ENCODE measurements at places on chromosomes 2 and 18.

DNA sequence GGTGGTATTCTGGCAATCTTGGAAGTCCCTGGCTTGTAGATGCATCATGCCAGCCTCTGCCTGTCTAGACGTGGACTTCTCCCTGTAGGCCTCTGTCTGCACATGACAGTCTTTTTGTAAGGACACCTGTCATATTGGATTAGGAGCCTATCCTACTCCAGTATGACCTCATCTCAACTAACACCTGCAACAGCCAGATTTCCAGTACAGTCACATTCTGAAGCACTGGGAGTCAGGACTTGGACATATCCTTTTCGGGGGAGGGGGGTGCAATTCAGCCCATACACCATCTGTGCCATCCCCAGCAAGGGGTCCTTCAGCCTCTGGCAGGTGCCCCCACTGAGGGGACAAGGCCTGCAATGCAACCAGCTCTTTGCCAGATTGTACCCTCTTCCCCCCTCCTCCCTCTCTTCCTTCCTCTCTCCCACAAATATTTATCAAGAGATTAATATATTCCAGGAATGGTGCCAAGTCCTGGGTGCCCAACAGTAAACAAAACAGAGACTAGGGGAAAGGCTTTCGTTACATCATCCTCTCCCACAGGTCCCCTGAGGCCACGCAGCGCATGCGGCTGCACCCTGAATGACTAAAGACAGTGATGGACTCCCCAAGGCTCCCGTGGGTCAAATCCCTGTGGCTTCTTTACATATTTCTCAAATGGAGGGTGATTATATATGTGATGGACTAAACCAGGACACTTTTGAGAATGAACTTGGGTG lies 20.5 kb upstream of the MYCN start:
- no peak for DNase-seq

DNA sequence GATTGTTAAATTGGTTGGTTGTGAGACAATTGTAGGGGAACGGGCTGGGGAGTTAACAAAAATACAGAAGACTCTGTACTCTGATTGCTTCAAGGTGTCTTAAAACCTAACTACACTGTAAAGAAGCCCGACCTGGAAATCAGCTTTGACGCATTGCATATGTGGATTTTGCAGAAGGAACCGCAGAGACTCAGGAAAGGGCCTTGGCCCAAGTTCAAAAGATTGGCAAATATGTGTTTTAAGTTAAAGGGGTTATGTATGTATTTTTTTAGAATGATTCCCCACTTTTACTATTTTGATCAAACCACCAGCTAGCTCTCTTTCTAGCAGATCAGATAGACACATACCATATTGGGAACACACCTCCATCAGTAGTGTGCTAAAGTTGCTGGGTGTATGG lies 18.0 kb upstream of the EDAR start:
- no peak for DNase-seq

DNA sequence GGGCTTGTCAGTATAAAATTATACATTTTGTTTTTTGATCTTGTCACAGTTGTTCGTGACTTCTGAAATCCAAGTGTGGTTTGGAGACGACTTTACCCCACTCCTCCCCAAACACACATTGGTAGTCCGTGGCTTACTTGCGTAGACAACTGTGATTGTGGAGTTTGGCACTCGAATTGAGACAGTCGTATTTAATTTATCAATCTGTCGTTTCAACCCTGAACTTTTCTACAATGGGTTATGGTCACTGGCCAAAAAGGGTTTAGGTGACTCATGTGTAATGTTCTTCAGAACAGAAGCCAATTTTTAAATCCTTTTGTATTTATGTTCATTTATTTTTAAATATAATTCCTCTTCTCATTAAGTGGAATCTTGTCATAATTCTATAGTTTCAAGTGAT lies 129.9 kb downstream of the SPTBN1 start:
- DNase-seq = no peak

DNA sequence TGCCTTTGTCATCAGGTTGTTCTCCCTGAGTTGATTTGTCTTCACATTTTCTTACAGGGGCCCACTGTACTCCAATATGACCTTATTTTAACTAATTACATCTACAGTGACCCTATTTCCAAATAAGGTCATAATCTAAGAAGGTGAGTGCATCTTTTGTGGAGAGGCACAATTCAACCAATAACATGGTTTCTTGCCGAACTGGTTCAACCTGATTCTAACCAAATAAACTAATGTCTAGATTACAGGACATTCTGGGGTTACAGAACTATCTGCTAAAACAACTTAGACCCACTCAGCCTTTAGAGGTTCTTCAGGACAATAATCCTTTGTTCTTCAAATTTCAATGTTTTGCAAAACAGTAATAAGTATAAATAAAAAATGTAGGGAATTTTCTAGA lies 496.5 kb upstream of the SOX11 start:
- DNase-seq = no peak

GRCh38 chr18:33946336-33946735 lies 278.4 kb downstream of the NOL4 start:
- DNase-seq = no peak

DNA sequence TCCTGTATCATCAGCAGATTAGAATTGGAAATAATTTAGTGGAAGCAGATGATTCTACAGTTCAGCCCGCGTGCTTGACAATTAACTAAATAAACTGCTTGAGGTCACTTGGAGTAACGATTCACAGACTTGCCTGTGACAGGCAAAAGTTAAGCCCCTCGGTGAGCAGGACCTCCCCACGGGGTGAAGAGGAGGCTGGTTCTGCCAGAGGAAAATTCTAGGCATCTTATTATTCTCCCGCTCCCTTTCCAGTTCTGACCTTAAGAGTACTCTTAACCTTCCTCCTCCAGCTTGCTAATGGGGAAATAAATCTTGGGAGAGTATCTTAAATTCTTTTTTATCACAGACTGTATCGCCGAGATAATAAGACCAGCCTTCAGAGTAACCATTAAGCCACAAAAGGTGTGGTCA lies 169.7 kb upstream of the SMAD2 start:
- no peak for DNase-seq

GRCh38 chr2:240392948-240393830 lies 42.3 kb upstream of the GPC1 start:
- no peak for DNase-seq

DNA sequence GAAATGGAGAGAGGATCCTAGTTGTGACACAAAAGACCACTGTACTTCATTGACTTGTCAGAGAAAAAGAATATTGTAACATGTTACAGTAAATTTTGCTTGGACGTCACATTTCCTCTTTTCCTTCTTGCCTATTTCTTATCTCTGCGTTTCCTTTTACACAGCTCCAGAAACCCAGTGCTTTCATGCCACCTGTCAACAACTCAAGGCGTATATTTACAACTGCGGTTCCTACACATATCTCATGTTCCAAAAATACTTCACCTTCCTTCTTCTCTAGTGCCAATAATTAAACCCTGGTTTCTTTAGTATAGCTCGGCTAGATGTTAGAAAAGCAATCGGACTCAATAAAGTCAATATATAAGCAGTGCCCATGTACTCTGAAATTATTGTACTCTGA lies 911.5 kb upstream of the FSHR start:
- no peak for DNase-seq

- no peak for DNase-seq
Measured at GRCh38 chr2:229300790-229301189, 29.7 kb upstream of the PID1 start.

DNA sequence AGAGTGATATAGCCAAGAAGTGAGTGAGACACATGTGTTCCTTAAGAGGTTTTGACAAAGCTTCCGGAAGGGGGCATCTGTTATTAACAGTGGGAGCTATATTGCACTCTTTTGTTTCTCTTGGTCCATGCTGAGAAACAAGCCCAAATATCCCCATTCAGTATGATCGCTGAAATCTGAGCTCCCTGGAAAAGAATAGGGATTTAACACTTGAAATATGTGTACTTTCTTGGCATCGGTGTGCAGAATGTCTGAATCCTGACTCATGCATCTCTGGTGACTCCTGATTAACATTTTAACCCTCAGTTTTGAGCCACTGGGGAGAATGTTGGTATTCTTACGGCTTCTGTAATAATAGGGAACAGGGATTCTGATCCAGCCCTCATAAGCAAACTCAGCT lies 448.1 kb downstream of the TSN start:
- DNase-seq = no peak

GRCh38 chr18:67421651-67422050 lies 94.9 kb downstream of the DSEL start:
- DNase-seq = no peak

DNA sequence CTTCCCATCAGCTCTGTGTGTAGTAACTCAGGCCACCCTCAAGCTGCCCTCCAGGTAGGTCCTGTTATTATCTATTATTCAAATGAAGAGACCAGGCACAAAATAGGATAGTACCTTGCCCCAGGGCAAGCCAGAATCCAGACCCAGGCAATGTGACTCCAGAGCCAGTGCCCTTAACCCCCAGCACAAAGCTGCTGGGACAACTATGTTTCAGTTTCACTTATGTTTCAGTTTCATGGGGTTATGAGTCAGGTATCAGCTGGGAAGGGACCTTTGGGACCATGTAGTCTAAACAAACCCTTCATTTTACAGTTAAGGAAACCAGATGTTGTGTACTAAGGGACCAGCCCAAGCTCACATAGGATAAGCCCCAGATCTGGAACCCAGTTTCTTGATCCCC lies 10.0 kb downstream of the HK2 start:
- DNase-seq = no peak

GRCh38 chr2:26464390-26465265 lies 13.3 kb downstream of the OTOF start:
- DNase-seq = no peak

DNA sequence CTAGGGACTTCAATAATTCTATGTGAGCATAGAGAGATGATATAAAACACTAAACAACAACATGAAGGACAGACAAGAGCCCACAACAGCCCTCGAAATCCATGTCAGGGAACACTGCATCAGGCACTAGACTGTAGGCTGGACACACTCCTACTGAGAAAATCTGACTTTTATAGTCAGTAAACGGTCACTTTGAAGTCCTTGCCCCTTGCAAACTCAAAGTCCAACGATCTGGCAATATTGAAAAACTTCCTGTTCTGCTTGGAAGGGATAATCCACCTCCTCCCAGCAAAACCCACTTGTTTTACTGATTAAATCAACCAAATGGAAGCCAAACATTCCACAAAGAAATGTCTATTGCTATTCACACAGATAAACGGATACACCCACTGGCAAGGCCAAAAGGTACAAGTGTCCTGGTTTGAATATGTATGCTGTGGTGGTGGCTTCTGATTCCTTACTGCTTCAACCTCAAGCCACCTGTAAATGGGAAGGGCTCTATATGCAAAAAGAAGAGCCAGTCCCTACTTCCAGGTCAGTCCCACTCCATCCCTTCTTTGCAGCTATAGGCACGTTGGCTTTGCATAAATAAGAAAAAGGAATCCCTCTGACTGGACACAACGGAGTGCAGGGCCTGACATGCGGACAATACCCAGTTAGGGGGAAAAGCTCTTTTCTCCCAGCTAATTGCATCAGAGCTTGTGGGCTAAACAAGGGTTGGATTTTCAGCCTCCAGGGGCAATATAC lies 56.6 kb downstream of the STK39 start:
- no peak for DNase-seq

Measured in stimulated activated CD4-positive, alpha-beta T cell treated with anti-CD3 and anti-CD28 coated beads, TNF-alpha, amount 100 ng/mL, for 48 hours (primary cell).